Esophagus mucosa (tissue), 1 donor: ENCODE measurements at places on chromosomes 16 and 17. TPM values are rescaled to one million over a fixed set of nuclear protein-coding genes. Genes with fewer than 3 reads are reported as not detected.

The SLFN14 gene
- not detected for total RNA-seq

DNA sequence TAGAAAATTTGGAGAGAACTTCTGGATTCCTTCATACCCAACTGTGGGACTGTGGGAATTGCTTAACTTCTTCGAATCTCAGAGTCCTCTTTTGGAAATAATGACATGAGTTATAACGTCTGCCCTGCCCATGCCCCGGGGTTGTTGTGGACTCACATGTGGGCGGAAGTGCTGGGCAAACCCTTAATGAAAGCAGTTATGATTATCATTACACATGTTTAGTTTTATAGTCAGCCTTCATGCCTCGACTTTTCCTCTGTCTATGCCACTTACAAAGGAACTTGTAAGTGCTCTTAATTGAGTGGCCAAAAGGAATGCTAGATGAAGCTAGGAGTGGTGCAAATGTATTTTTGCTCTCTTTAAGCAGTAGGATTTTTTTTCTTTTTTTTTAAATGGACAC lies 3.9 kb downstream of the KRT27 start:
- peak; percentile 55 for ATAC-seq

- peak; percentile 81 for ATAC-seq
Observed at GRCh38 chr17:15171167-15172047, 93.7 kb downstream of the PMP22 start.

DNA sequence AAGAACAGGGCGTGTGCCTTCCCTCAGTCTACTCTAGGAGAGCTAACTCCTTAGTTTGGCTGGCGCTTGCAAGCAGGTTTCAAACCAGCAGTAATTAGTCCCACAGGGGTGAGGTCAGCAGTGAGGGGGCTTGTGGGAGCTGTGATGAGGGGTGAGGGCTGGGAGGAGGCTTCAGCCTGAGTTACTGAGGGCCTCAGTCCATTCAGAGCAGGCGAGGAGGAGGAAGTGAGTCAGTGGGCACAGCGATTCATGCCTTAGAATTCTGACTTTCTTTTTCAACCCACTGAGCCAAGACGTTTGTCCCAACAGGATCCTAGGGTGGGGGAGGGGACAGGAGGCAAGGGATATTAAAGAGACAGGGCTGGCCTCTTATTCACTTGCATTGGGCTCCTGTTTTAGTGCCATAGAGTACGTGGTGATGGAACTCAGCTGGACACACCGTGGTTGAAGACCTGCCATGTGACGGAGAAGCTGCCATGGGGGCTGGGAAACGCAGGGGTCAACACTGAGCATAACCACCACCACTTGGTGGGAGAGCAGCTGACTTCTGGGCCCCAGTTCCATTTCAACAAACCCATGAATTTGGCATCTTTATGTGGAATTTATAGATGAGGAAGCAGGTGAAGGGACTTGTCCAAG lies 8.3 kb upstream of the ITGA3 start:
- peak; percentile 36 for ATAC-seq

DNA sequence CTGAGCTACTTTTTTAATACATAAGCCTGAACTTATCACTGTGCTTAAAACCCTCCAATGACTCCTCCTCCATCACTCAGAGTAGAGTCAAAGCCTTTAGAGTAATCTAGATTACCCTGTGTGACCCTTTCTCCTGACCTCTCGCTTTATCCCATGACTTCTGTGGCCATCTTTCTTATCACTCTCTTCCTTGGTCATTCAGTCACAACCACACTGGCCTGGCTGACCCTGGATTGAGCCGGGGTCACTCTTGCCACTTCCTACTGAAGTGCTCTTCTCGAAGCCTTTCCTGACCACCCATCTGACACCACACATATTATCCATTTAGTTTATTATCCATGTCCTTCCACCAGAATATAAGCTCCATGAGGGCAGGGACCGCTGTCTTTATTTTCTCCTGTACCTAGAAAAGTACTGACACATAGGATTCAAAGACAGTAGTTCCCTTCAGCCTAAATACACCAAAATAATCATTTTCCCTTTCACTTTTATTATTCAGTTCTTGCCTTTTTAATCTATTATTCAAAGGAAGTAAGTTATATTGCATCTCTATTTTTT lies 28.0 kb upstream of the ABCA9 start:
- no peak for ATAC-seq

GRCh38 chr16:57994778-57995177 lies 5.7 kb downstream of the ZNF319 start:
- ATAC-seq = peak; percentile 42

DNA sequence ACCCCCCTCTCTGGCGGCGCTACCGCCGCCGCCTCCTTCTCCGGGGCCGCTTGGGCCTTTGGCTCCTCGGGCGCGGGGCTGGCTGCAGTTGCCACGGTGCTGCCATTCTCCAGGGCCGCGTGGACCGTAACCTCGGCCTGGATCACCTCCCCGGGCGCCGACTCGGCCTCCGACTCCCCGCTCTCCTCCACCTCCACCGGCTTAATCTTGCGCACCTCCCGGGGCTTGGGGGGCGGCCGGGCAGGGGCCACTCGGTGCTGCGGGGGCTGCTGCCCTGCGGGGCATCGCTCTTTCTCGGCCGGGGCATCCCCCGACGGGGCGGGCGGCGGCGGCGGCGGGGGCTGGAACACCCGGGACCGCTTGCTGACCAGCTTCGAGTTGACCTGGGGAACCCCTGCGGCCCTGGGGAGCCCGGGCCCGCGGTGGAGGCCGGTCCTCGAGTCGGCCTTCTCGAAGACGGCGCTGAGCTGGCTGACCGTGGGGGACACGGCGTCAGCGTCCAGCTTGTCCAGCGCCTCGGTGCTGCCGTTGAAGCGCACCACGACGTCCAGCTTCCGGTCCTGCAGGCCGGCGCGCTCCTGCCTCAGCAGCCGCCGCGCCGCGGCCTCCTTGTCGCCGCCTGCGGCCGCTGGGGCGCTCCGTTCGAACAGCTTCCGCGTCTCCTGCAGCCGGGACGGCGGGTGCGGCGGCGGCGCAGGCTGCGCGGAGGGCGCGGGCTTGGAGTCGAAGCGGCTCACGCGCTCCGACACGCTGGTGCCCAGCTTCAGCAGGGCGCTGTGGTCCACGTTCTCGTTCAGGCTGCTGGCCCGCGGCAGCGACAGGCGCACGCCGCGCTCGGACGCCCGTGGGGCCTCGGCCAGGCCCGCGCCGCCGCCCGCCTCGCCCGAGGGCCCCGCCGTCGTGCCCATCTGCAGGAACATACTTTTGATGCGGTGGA lies 792 bp downstream of the PPP1R9B start:
- ATAC-seq = peak; percentile 5

GRCh38 chr16:84278333-84278732 lies 16.3 kb upstream of the WFDC1 start:
- no peak for ATAC-seq

The KRT32 gene
- total RNA-seq = 0.80 TPM

- ATAC-seq = no peak
Observed at GRCh38 chr17:79566251-79566955, 44.4 kb downstream of the RBFOX3 start.

GRCh38 chr16:23435500-23435899 lies 17.5 kb downstream of the COG7 start:
- peak; percentile 61 for ATAC-seq

- ATAC-seq = no peak
Observed at GRCh38 chr16:83681381-83681956, 126.3 kb upstream of the HSBP1 start.

The KRT15 gene
- 2,810 TPM for total RNA-seq

The KRTAP17-1 gene
- total RNA-seq = not detected

DNA sequence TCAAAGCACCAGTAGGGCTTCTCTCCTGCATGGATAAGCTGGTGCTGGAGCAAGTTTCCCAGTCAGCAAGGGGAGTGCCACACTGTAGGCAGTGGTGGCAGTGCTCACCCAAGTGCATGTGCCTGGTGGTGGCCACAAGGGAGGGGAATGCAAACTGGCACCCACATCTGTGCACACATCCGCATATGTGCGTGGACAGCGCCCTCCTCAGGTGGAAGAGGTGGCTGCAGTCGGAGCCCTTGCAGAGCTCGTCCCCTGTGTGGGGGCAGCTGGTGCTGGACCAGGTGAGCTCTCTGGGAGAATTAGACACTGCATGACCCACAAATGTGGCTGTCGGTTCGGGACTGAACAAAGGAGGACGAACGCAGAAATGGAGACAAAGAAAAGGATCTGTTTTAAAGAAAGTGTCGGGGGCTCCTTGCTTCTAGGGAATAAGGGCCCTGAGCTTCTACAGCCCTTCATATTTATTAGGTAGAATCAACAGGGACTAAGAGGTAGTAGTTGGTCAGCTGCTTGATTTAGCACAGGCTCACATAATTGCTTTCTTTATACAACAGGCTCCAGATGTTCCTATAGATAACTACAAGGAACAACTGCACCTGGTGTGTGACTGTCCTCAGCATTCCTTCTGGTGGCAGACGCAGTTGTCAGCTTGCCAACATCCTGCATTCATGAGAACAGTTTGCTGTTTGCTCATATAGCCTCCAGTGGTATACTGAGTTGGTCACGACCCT lies 5.3 kb upstream of the ZNF689 start:
- peak; percentile 75 for ATAC-seq

DNA sequence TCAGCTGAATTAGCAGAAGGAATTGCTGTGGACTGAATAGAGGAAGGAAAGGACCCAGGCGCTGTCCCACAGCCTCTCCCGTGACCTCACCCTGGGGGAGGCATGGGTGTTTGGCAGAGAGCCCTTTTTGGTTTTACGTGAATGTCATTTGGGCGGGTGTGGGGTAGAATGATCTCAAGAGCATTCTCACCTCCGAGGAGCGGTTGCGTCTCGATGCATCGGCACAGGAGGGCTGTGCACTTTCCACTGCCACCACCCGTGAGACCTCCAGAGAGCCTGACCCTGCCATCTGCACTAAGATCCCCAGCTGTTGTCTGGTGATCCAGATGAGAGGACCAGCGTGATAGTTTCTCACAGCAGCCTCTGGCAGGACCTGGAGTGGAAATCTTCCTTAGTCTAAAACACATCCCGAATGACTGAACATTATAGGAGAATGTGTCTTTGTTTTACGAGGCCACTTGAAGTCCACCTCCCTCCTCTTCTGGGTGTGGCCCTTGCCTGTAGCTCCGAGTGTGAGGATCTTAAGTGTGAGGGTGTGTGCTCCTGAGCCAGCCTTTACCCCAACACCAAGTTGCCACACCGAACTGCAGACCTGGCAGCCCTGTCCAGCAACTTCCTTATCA lies 29.3 kb downstream of the FOXK2 start:
- peak; percentile 48 for ATAC-seq

The GUCY2D gene
- total RNA-seq = 3.5 TPM

The HASPIN gene
- 3.4 TPM for total RNA-seq

- peak; percentile 85 for ATAC-seq
Observed at GRCh38 chr17:48618256-48618896, 3.3 kb upstream of the HOXB8 start.
